ENCODE measurements at places on chromosomes 6 and 20.

DNA sequence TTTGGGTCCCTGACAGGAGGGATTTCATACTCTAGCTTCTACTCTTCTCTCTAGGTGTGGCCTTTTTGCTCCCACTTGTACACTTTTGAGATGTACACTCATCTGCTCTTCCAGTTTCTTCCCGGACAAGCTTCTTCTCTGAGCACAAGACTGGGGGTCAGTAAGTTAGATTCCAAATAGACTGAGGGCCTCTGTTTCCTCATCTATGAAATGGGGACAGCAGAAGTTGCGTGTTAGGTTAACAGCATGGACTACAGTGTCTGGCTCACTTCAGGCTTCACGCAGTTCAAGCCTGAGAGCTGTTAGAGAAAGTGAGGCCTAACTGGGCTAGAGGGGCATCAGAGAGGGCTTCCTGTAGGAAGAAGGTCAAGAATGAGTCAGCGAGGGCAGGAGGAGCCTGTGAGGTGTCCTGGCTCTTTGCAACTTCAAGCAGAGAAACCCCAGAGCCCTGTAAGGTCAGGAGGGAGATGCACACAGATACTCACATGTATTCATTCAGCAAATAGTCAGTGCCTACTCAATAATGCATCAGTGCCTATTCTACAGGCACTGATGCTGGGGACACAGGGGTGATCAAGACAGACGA is 20.6 kb downstream of the XKR7 start:
- no peak for DNase-seq

DNA sequence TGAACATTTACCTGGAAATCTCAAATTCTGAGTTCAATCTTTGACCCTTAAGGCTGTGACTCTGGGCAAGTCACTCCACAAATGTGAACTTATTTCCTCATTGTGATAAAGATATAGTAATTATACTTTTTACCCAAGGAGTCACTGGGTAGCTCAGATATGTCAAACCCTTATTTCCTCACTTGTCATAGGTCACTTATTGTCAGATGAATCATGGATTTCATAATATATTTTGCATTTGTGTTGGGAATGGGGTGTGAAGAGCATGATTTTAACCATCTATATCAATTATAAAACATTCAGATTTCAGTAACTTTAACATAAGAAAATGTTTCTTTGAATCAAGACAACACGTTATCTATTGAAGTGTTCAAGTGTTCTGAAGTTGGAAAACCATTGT is 3.7 kb upstream of the CARMIL1 start:
- no peak for DNase-seq

GRCh38 chr6:12555267-12555666 is 161.3 kb upstream of the PHACTR1 start:
- no peak for DNase-seq

- DNase-seq = no peak
Observed at GRCh38 chr20:61860260-61860987, 205.3 kb downstream of the TAF4 start.

DNA sequence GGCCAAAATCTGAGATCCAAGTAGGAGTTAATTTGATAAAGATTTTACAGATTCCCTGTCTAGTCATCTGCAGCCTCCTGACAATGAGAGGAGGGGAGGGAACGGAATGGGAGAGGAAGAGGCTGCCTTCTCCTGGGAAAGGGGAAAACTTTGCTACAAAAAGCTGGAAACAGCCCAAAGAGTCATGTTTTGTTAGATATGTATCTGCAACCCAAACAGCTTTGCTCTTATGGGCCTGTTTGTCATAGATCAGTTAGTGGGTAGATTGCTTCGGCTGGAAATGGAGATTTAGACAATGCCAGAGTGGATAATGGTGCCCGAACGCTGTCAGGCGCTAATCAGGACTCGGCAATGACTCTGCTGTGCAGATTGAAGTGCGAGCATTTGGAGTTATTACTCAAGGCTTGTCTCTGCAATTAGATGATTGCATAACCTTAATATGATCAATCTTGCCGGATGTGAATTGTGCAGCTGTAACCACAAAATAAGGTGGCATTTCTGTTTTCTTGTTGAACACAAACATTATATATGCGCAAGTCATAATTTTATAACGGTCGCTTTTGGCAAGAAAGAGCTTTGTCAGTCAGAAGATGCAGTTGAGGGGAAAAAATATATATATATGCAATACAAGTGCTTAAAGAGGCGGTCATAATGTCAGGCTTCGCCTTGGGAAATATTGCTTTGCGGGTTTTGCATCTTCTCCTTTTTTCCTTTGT is 92.4 kb upstream of the MAFB start:
- no peak for DNase-seq

DNA sequence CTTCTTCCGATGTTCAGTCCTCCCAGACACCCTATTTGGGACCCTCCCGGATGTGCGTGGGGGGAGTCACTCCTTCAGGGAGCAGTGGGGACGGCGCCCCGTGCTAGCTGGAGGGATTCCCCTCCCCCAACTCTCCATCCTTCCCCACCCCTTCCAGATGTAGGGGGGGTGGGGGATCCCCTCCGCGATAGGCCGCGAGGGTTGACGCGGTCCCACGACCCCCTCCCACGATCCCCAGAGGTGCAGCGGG is 548 bp downstream of the GNL1 start:
- no peak for DNase-seq
